NCI-H2107 (cell line): ENCODE measurements at places on chromosomes 6 and 20.

- DNase-seq = no peak
Observed at GRCh38 chr6:111468329-111469012, 14.5 kb downstream of the REV3L start.

GRCh38 chr6:108584323-108584722 lies 23.6 kb downstream of the FOXO3 start:
- no peak for DNase-seq

DNA sequence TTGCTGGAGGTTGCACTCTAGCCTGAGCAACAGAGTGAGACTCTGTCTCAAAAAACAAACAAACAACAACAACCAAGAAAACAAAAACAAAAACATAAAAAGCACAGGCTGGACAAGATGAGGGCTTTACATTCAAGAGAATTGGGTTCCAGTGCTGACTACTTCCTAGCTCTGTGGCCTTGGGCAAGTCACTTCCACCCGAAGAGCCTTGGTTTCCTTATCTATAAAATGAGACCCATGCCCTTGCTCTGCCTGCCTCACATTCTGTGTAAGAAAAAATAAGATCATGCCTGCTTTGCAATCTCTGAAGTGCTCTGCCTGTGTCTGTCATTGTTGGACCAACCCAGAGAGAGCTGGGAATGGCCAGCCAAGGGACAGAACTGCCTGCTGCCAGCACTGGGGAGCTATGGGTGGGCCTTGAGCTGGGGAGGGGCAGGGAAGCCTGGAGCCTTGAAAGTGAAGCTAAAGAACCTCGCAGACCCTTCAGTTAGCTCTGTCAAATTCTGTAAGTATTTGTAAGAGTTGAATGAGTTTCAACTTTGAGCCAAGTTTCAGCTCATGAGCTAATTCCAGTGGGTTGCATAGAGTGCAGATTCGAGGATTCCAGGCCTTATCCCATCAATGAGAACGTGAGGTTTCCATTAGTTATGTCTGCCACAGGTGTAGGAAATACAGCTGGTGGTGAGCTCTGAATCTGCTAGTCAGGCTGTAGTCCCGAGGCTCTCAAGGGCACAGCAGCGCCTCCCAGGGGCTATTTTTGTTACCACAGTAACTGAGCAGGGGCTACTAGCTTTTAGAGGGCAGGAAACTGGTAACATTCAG lies 93.2 kb downstream of the DLGAP4 start:
- no peak for DNase-seq

DNA sequence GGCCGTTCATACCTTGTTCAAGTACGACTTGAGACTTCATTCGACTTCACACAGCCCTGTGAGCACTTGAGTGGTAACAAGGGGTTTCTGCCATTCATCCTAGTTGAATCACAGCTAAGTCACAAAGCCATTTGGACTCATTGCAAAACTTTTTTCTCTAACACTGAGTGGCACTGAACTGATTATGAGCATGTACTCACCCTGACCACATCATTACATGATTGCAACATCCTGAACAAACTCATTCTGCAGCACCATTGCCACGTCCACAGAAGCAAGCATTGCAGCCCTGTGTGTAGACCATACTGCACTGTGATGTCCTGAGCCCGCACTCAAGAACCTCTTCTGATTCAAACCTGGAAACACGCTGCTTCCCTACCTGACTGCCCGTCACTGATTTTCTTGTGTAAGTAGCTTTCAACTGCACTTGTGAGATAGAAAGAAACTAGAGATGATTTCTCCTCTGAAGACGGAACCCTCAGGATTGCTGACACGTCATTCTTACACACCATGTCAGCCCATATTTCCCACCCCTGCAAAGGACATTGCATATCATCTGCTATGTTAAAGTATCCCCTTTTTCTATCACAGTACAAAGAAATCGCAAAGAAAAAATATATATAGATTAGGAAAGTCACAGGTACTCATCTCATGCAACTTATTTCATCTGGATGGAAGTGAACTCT lies 81.6 kb downstream of the C6orf118 start:
- DNase-seq = no peak

GRCh38 chr6:3913958-3914337 lies 64.8 kb downstream of the FAM50B start:
- DNase-seq = no peak

- no peak for DNase-seq
Observed at GRCh38 chr6:136517002-136517401, 33.2 kb downstream of the MAP7 start.

DNA sequence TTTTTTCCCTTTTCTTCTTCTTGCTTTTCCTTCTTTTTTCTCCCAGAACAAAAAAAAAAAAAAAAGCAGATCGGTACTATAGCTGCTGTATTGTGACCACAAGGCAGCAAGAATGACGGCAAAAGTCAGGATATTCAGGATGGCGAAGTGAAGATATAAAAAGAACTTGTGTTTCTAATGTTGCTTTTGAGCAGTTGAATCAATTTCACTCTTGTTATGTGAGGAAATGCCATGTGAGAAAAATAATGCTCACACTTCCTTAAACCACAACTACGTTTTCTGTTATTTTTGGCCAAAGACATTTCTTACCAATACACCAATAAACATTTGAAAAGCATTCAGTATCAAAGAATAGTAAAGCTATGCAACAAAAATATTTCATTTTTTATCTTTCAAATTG lies 510.5 kb downstream of the HACE1 start:
- no peak for DNase-seq

DNA sequence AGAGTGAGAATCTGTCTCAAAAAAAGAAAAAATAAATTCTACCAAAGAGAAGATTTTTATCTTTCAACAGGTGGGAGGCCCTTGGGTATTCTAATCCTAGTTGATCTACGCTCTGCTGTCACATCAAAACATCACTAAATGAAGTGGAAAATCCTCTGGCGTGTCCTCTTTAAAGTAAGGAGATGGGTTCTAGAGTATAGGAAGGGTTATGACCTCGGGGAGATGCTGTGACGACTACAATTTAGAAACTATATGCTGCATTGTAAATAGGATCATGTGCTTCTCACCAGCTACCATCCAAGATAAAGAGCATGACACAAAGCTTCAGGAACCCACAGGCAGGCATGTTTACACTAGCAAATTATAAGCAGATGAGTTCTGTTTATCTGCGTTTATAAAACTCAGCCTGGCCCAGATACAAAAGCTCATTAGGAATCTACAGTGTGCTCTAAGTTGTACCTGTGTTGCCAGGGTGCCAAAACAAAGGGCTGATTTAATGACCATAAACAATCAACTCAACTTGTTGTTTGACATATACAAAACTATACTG lies 197.1 kb upstream of the PLN start:
- no peak for DNase-seq

DNA sequence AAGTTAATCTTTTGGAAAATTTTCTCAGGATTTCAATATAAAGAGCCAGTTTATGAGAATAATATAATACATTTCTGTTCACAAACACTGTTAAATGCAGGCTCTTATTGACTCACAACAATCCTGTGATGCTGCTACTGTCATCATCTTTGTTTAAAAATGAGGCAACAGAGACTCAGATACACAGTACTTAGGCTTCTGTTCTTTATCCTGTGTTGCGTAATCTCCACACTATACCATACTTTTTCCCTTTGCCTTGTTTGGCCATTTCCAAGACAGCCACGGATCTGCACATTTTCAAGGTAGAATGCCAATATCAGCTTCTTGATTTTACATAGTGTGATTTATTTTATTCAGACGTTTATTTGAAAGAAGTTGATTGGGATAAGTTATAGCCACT lies 699.0 kb upstream of the CITED2 start:
- DNase-seq = no peak

DNA sequence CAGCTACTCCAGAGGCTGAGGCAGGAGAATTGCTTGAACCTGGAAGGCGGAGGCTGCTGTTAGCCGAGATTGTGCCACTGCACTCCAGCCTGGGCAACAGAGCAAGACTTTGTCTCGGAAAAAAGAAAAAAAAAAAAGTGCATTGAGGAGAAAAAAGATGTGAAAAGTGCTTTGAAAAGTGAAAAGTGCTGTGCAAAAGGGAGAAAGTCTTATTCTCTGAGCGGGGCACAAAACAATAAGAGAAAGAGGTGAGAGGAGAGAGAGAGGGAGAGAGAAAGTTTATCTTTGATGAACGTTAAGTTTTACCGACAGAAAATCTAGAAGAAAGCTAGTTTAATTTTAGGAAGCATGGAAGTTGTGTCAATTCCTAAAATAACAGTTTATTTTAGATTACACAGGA lies 3.9 kb upstream of the PACSIN1 start:
- no peak for DNase-seq

- DNase-seq = no peak
Observed at GRCh38 chr20:36128463-36129159, 25.9 kb upstream of the EPB41L1 start.

DNA sequence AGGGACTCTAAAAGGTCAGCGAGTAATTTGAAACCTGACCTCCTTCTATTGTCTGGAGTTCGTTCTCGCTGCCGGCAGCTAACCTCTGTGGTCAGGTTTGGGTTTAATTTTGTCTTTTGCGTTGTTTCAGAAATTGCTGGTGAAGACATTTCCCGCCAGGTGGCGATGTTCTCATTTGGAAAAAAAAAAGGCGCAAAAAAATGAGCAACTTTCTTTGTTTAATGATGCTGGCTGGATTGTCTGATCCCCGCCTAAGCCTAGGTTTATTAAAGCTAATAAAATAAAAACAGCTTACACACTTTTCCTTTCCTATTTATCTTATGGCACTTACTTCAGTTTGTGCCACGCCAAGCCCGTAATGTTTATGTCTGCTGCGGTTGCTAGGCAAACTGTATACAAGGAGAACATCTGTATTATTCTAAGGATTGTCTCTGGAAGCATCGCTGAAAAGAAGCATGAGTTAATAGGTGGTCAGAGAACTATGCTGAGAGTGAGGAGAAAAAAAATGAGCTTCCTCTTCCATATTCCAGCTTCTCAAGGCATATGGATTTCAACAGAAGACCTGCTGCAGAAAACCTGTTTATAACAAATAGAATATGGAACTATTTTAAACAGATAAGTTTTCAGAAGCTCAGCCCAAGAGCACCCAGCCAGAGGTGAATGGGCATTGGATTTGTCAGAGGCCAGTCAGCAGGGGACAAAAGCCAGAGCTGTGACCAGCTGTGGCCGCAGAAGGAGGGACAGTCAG lies 205.7 kb downstream of the DOK5 start:
- DNase-seq = no peak

GRCh38 chr6:159005436-159005835 lies 5.4 kb upstream of the RSPH3 start:
- DNase-seq = no peak

GRCh38 chr6:119328254-119328653 lies 21.3 kb downstream of the MAN1A1 start:
- no peak for DNase-seq

DNA sequence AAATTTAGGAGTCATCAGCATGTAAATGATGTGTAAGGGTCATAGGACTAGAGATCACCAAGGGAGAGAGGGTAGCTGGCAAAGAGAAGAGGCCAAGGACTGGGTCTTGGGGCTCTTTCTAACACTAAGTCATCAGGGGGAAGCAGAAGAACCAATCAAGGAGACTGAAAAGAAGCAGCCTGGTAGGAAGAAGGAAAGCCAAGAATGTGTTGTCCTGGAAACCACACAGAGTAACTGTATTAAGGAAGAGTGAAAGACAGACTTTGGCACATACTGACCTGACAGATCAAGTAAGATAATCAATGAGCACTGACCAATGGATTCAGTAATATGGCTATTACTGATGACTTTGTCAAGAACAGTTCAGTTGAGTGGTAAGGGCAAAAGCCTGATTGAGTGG lies 42.3 kb upstream of the LAMA4 start:
- no peak for DNase-seq

DNA sequence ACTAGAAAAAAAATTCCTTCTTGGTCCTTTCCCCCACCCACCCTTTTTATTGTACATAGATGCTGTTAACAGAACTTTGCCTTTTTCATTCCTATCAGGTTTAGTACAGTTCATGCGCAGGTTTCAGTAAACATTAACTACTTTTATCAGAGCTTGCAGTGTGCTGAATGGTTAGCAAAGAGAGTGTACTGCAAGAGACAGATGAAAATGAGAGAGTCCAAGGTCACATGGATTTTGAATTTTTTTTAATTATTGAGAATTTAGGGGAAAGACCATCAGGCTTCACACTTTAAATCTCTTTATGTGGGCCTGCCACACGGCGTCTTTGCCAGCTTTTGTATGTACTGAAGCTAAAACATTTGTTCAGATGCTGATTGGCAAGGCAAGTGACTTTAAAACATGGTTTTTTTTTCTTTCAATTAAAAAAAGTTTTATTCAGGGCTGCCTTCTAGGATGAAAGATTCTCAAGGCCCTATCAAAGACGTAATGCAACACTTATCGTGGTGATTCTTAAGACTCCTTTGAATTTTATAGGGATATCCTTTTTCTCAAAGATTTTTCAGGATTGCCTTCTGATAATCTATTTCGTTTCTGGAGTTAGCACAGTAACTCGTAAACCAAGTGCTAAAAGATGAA lies 32.2 kb downstream of the RREB1 start:
- no peak for DNase-seq

DNA sequence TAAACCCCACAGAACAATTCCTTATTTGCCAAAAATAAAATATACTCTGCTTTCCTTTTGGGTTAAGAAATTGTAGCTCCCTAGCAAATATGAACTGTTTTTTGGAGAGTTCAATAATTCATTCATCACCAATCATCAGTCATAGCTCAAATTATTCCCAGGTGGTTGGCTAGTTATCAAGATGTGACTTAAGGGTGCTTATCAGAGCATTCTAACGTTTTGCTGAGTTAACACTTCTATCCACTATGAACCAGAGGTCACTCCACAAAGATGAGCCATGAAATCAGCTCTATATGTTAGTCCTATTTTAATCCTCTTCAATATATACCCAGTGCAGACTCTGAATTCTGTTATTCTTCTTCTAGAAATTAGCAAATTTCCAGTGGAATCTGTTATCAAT lies 379.1 kb downstream of the TENT5A start:
- DNase-seq = no peak

DNA sequence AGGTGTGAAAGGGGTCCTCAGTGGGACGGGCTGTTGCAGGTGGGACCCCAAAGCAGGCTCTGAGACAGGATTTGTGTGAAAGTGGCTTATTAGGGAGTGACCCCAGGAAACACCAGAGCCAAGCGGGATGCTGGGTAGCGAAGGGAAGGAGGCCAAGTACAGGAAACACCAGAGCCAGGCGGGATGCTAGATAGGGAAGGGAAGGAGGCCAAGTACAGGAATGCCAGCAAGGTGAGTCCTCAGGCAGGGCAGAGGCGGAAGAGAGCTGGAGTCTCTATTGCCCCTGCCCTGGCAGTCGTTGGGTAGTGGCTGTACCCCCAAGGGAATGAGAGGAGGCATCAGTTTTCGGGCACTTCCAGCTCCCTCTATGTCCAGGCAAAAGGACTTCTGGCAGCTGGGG lies 30.5 kb upstream of the TGM2 start:
- DNase-seq = no peak

DNA sequence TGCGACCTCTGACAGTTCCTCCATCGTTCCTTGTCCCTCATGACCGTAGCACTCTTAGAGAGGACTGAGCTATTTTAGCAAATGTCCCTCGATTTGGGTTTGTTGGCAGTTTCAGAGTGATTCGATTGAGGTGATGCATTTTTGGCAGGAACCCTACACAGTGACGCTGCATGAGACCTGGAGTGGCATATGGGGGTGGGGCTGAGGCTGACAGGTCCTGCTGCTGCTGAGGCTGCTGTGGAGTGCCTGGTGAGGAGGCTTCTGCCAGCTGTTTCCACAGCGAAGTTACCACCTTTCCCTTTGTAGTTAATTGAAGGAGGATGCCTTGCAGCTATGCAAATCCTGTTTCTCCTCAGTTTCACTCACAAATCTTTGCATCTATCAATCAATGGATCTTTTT lies 19.8 kb downstream of the PXDC1 start:
- DNase-seq = no peak

GRCh38 chr20:60055740-60056139 lies 97.5 kb downstream of the CDH26 start:
- no peak for DNase-seq

- DNase-seq = no peak
Observed at GRCh38 chr6:149259753-149260152, 57.8 kb upstream of the TAB2 start.
